ENCODE measurements at places on chromosomes 3 and 15. TPM values are rescaled to one million over a fixed set of nuclear protein-coding genes. Genes with fewer than 3 reads are reported as not detected.

DNA sequence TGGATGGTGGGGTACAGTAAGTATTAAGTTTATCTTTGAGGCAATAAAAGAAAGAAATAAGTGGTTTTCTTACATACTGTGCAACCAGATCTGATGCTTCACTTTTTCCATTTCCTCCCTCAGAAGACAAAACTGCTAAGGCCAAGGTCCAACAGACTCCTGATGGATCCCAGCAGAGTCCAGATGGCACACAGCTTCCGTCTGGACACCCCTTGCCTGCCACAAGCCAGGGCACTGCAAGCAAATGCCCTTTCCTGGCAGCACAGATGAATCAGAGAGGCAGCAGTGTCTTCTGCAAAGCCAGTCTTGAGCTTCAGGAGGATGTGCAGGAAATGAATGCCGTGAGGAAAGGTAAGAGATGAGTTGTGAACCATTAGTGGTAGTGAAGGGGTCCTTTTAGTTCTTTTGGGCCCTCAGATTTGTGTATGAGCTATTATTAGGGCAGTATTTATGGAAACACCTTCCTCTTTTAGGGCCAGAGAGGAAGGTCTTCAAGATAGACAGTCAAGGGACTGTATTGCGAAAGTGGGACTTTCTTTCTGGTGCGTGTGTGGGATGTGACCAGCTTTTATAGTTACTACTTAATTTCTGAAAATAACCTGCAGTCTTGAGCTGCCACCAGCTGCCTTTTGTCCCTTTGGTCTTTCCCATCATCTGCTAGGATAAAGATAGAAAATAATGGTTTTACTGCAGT is 4.6 kb downstream of the ALAS1 start:
- no peak for DNase-seq

Gene FAM81A
- total RNA-seq = not detected

Gene NLGN1
- total RNA-seq = 2.6 TPM

- no peak for DNase-seq
Observed at GRCh38 chr15:65248511-65249255, 37.4 kb upstream of the CILP start.

Gene ARID3B
- total RNA-seq = 4.6 TPM

Gene MYZAP
- total RNA-seq = 82.5 TPM

DNA sequence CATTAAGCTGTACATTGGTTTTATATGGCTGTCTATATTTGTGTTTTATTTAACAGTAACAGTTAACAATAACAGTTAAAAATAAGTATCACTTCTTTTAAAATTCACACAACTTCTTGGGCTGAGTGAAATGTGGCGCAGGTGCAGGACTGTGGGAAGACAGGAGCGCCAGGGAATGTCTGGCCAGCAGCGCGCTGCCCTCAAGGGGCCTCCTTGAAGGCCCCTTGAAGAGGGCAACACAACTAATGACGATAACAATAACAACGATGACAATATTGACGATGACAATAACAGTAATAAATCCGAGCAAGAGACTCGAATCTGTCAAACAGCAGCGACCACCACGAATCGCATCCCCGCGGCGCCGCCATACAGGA is 411 bp upstream of the PPP2R3A start:
- no peak for DNase-seq
